ENCODE measurements at places on chromosomes 13 and 19. TPM values are rescaled to one million over a fixed set of nuclear protein-coding genes. Genes with fewer than 3 reads are reported as not detected.

DNA sequence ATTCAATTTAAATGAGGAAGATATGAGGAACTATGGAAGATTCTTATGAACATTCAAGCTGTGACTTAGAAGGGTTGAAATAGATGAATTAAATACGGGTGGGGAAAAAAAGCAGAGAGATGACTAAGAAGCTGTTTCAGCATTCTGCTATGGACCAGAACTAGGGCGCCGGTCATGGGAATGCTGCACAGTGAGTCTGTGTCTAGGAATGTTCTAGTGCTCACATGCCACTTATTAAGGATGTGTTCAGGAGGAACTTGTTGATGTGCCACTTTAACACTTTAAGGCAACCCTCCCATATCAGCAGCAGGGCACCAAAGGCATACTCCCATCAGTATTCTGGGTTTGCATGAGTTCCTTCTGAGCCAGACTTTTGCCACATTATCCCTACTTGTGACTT lies 152.1 kb downstream of the POSTN start:
- no peak for DNase-seq

GRCh38 chr13:58655086-58655485 lies 1023.5 kb downstream of the PCDH17 start:
- DNase-seq, result peak; percentile 89

GRCh38 chr19:17172624-17173345 lies 42.4 kb upstream of the USE1 start:
- no peak for DNase-seq

DNA sequence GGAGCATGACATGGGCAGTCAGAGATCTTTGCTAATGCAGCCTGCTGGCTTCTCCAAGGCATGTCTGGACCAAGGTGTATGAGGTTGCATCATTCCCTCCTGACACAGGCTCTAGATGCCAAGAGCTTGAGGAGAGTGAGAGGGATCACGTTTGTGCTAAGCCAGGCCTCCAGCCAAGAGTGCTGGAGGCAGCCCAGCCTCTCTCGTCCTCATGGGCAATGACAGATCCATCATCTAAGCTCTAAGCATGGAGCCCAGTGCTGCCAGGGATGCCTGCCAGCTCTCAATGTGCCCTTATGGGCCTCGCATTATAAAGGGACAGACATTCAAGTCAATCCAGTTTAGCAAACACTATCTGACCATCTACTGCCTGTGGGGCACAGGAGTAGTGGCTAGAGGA lies 136.3 kb upstream of the VSTM2B start:
- peak; percentile 35 for DNase-seq

Gene MAP4K1
- 0.89 TPM for total RNA-seq

Gene CYP2A6
- total RNA-seq, result not detected
